ENCODE measurements at places on chromosomes 7 and 10.

DNA sequence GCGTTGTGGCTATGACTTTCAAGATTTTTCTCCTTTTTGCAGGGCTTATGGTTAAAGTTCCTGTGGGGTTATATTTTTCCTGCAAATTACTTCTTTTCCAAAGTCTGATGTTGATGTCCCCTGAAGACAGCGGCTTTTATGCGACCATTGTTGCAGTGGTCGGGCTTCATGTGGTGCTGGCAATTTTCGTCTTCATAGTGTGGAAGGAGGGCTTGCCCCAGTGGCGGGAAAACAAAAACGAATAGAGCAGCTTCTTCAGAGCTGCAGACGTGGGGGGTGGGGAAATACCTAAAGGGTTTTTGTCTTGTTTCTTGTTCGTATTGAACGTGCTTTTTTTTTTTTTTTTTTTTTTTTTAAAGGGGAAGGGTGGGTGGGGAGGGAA lies 53.8 kb downstream of the MCMBP start:
- DNase-seq: no peak

DNA sequence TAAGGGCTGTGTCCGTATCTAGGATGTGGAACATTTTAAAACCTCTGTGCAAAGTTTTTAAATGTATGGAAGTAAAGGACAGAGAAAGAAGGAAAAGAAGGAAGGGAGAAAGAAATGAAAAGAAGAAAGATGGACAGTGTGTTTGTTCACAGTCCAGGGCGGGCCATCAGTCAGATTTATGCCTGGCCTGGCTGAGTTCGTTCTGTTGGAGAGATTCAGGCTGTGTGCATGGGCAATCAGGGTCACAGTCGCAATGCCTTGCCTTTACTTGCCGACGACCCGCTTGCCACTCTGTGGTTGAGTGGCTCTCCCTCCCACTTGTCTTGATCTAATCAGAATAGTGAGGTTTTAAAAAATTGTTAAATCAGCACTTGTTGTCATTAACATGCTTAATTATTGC lies 369.4 kb upstream of the BMPER start:
- no peak for DNase-seq

DNA sequence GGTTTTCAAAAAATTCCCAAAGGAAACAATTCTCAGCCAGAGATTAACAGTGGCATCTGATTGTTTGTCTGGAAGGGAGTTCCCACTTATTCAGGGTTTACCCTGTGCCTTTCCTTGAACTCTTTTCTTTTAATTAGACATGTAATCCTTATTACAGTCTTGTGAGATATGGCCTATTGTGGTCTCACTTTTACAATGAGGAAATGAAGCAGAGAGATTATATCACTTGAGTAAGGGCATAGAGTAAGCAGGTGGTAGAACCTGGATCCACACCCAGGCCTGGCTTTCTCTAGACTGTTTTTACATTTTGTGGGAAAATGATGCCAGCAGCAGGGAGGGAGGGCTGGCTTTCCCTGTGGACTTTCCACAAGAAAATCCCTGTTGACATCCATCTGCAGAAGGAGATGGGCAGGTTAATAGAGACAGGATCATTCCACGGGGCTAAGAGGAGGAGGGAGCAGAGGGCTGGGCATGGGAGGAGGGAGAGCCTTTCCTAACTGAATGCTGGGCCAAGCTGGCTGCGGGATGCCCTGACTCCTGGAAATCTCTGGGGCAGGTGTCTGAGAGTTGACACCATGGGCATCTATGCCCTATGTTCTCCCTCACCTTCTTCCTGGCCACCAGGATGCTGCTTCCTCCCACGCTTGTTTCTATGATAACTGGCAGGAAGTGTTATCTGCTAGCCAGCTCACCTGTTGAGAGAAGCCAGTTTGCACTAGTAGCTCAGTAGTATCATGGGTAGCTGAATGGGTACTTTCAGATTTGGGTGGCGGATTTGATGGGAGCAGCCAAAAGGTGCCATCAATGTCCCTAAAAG lies 28.7 kb upstream of the ARHGAP22 start:
- DNase-seq: no peak

GRCh38 chr7:104851268-104851667 lies 162.7 kb upstream of the KMT2E start:
- DNase-seq: no peak

GRCh38 chr7:149868623-149869290 lies 5.0 kb upstream of the ATP6V0E2 start:
- DNase-seq: no peak

- no peak for DNase-seq
These were observed 58.6 kb upstream of the EFCAB10 start for GRCh38 chr7:105639667-105640493.

DNA sequence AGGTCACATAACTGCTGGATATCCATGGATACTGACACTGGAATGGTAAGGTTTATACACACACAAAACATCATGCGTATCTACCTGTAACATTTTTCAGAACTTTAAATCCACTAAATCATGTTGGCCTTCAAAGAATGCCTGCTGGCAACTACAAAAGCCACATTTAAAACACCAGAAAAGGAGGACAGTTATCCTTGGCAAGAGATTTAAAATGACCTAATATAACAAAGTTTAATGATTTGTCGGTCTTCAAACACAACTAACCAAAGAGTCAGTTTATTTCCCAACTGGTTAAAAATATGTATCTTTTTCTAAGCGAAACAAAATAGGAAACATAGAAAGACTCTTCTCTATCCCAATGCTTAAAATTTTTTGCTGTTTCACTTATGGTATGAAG lies 24.0 kb downstream of the WAPL start:
- no peak for DNase-seq

GRCh38 chr10:118241229-118242137 lies 100.6 kb downstream of the FAM204A start:
- peak; percentile 86 for DNase-seq

DNA sequence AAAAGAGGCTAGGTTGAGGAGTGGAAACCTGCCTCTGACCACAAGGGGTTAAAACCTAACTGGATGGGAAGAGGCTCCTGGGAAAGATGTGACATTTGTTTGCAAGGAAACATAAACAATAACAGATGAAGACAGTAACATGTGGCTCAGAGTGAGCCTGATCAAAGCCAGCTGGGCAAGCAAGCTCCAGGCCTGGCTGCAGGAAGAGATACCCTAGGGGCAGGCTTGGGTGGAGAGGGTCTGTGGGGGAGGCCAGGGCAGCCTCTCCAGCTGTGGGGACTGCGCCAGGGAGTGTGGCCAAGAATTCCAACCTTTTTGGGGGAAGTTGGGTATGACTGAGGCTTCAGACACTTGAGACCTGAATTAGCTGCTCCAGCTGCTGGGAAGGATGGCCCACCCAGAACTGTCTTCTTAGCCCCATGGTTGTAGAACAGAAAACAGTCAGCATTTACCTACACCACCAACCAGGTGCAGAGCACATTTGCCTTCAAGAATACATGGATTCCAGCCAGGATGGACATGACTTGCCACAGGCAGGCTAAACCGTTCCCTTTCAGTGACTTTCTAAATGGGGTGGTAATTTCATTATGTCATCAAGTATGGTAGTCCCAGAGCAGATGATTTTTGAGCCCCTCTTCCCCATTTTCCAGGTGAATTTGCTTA lies 10.4 kb upstream of the FAM170B start:
- no peak for DNase-seq

DNA sequence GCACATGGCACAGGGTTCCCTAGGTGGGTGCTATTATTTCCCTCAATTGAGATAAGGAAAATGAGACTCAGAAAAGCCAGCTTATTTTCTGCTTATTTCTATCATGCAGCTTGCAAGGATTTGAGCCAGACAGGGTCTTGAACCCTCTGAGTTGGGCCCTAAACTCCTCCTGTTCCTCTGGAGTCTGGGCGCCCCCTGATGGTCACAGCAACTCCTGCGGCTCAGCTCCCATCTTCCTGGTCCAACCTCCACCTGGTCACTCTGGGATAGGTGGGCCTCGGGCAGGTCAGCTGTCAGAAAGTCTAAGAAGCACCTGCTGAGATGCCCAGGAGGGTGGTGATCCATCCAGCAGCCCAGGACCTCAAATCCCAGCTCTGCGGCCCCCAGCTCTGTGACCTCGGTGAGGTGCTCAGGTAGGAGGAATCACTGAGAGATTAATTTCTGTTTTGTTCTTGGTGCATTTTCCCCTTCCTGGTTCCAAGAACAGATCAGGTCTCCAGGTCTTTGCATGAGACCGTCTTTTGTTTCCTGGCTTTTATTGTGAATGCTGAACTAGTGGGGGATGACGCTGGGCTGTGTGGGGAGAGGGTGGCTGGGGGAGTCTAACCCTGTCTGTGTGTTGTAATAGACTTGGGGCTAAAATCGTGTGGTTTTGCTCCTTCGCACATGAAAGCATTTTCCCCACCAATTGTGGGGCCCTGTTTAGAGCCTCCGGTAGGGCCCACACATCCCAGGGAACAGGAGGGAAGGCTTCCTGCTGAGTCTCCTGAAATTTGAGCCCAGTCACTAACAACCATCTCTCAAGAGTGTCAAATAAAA lies 32.8 kb downstream of the TMEM130 start:
- peak; percentile 65 for DNase-seq

GRCh38 chr7:74544706-74545469 lies 91.2 kb downstream of the GTF2IRD1 start:
- peak; percentile 66 for DNase-seq

- DNase-seq: no peak
These were observed 15.2 kb downstream of the WDR91 start for GRCh38 chr7:135195968-135196629.

- no peak for DNase-seq
These were observed 128.4 kb downstream of the PAXIP1 start for GRCh38 chr7:154874409-154875113.

DNA sequence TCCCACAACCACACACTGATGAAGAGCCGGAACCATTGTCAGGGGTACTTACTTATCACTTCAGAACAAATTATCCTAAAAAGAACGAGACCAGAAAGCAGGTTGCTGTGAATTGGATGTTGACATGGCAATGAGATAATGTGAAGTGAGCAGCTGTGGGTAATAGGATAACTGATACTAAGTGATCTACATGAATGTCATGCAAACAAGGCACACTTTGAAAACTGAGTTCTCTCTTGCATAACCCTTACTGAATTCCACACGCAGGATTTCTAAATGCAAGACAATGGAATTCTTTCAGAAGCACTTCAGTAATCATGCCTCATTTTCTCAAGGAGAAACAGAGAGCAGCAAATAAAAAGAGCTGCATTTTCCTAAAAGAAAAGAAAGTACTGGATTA lies 242.5 kb upstream of the TMEM229A start:
- DNase-seq: no peak

DNA sequence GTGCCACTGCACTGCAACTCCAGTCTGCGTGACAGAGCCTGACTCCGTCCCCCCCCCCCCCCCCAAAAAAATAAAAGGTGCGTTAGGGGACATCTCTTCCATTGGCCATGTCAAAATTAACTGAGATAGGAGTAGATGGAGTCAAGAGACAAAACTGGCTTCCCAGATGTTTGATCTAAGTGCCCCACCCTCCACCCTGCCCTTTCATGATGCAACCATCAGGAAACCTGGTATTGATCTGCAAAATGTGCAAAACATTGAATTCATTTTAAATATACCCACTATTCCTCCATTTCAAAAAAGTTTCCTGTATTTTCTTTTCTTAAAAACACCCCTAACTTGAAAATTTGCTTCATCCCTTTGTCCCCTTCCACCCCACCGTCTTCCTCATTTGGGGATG lies 17.5 kb downstream of the ARID5B start:
- DNase-seq: no peak

DNA sequence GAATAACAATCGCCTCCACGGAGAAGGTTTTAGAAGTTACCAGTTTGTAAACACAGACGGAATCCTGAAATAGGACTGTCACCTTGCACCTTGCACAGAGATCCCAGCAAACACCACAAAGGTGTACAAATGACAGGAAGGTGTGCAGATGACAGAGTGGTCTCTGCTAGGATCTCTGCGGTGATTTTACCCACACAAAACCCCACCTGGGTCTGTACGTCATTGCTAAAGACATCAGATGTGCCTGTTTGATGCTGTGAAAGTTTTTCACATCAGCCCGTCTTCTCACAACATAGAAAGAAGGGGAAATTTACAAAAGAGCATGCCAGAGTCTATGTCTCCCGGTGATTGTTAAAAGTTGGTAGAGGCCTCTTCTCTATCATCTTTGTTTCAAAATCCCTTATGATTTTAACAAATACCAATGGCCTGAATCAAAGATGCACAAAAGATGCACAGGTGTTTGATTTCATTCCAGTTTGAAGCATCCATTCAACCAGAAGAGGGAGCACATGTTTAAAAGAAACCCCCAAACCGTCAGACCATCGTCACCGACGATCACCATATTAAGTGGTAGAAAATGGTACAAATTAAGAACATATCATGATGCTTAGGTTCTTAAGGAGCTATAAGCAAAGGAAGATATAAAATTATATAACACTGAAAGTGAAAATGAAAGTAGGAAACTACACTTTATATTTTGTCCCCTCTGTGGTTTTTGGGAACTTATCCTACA lies 576.5 kb downstream of the PTPRN2 start:
- DNase-seq: no peak

- peak; percentile 74 for DNase-seq
These were observed 5.7 kb downstream of the ARPC1B start for GRCh38 chr7:99380032-99380822.

- DNase-seq: no peak
These were observed 36.6 kb upstream of the AGR3 start for GRCh38 chr7:16918288-16918895.

Measured in activated CD8-positive, alpha-beta memory T cell treated with anti-CD3 and anti-CD28 coated beads, Interleukin-2, amount 50 U/mL, for 48 hours (primary cell).